ENCODE measurements at places on chromosomes 3 and 15.

DNA sequence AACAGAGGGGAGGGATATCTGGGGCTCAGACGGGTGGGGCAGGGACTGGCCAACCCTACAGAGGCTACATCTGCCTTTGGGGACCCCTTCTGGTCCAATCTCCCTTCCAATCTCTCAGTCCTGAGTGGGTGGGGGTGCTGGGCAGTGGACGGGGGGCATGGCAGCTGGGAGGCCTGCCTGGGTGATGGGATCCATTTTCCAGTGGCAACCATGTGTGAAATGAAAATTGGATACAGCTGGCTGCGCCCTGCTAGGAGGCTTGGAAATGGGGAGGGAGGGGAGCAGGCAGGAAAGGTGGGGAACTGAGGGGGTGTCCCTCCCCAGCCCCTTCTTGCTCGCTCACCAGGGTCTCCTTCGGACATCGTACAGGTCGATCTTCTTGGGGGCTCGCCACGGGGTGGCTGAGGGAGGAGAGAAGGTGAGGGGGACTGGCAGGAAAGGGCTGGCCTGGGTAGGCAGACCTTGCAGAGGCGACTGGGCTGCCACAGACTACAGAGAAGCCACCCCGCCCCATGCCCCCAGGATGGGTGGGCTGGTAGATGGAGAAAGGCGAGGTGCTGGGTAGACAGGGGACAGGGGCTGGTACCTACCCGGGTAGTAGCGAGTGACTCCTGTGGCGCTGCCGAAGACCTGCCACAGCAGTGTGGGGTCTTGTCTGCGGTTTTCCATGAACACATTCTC is 21.2 kb upstream of the TMEM115 start:
- no peak for DNase-seq

DNA sequence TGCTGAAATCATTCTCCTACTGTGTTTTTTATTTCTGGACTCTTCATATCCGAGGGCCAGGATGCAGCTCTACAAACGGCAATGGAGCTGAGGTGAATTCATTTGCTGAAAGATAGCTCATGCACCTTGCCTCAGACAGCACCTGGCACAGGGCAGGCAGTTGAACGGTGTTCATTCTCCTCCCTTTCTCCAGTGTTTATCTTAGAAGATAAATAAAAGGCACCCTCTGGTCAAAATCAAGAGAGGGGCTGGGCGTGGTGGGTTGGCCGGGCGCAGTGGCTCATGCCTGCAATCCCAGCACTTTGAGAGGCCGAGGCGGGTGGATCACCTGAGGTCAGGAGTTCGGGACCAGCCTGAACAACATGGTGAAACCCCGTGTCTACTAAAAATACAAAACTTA is 79.3 kb upstream of the LMOD3 start:
- DNase-seq: no peak

DNA sequence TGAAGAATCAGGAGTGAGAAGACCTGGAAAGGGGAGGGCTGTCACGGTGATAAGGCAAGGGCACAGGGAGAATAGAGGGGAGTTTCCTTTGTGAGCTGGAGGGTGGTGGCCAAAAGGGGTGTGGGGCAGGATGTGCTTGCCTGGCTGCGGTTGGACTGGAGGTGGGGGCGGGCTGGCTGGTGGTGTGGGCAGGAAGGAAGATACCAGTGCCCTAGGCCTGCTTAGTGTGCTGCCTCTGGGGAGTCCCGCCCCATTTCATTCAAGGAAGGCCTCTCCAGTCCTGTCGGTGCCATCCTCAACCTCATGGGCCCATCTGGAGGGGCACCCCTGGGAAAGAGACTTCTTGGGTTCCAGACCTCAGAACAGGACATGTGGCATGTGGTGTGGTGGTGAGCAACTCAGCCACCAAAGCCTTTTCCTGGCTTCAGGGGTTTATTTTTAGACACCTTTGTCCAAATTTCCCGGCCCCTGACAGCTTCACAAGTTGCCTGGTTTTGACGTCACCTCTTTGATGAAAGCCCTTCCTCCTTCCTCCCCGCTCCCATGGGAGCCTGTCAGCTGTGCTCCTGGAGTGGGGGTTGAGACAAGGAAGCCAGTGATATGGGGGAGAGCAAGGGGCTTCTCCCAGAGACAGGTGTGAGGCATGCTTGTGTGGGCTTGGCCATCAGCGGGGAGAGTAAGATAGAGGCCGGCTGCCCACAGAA is 15.6 kb downstream of the TEX264 start:
- peak; percentile 68 for DNase-seq

- no peak for DNase-seq
Measured at GRCh38 chr3:39146611-39147591, 6.5 kb downstream of the CSRNP1 start.

DNA sequence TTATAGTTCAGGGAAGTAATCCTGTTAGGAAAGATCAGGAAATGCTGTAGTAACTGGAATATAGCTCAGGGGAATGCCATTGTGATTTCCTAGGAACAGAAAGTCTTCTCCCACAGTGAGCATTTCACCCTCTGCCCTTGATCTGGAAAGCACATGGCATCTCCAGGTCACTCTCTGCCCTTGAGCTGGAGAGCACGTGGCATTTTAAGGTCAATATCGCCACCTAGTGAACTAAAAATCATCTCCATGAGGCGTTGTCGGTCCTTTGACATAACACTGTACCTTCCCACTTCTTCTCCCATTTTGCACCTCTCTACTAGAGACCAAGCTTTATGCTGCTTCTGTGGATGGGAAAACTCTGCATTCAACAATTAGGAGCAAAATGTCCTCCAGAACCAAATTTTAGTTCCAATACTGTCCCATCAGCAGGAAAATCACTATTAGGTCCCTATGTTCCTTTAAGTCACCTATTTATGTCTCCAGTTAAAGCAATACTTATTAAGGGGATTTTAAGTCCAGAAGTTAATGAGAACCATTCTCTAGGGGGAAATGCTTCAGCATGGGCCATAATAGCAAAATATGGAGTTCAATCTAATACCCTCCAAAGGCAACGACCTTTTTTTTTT is 54.7 kb upstream of the GK5 start:
- peak; percentile 58 for DNase-seq

- no peak for DNase-seq
Measured at GRCh38 chr3:11290743-11291680, 18.8 kb downstream of the ATG7 start.

GRCh38 chr15:50425219-50425618 is 1.0 kb downstream of the USP8 start:
- no peak for DNase-seq

DNA sequence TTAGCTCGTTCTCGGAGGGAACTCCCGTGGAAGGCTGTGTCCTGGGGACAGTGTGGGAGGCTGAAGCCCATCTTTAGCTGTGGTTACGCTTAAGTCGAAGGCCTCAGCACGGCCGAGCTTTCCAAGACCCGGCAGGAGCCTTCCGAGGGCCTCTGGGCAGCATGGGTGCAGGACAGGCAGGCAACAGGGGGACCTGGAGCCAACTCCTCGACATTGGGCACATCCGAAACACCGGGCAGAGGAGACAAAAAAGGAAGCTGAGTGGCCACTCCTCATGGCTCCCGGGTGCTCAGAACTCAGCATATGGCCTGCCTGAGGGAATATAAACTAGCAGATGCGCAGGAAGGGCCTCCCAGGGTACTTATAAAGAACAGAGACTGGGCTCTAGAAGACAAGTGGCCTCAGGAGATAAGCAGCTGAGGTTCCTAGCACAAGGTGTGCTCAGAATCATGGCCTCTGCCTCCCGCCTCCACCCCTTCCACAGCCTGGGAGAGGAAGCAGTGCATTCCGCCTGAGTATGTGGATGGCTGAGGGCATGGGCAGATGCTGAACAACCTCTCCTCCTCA is 34.1 kb downstream of the ABTB1 start:
- DNase-seq: no peak

- no peak for DNase-seq
Measured at GRCh38 chr15:45849136-45849535, 214.3 kb downstream of the SQOR start.

GRCh38 chr15:83288381-83288801 is 3.9 kb upstream of the BNC1 start:
- DNase-seq: no peak

GRCh38 chr3:58043933-58044332 is 35.7 kb downstream of the FLNB start:
- DNase-seq: no peak

GRCh38 chr15:34436126-34436955 is 1.3 kb downstream of the GOLGA8A start:
- peak; percentile 1 for DNase-seq

DNA sequence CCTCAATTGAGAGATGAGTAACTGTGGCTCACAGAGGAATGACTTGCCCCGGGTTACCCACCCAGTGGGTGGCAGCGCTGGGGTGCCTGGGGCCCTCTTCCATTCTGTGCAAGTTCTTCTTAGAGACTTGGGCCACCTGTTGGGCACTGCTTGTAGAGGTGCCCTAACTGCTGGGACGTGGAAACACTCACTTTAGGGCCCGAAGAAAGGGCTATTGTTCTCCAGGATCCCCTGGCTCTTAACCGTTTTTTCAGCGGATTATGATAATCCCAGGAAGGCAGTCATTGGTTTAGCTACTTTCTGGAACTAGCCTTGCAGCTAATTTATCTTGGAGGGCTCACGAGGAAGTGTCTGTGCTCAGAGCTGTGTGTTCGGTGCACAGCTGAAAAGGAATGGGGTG is 66.0 kb upstream of the GCNT3 start:
- no peak for DNase-seq

DNA sequence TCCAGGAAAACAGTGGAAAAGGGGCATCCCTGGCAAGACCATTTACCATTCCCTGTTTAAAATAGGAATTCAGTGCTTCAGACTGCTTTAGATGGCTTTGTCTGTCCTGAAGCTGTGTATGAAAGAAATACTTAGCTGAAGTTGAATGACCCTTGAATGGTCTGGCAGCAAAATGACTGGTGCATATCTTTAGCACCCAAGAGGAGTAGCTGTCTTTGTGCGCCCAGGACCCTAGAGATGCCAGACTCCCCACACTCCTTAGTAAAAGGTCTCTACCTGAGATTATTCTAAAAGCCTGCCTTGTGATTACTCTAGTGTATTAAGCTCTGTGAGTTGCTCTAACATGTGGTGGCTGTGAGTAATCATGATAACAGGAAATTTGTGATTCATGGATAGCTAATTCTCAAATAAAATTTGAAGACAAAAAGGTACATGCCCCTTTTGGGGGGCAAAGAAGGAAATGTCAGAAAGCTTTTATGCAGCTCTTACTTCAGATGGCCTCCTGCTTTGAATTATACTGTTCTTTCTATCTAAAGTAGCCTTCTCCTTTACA is 3.2 kb downstream of the MAPKBP1 start:
- DNase-seq: no peak

DNA sequence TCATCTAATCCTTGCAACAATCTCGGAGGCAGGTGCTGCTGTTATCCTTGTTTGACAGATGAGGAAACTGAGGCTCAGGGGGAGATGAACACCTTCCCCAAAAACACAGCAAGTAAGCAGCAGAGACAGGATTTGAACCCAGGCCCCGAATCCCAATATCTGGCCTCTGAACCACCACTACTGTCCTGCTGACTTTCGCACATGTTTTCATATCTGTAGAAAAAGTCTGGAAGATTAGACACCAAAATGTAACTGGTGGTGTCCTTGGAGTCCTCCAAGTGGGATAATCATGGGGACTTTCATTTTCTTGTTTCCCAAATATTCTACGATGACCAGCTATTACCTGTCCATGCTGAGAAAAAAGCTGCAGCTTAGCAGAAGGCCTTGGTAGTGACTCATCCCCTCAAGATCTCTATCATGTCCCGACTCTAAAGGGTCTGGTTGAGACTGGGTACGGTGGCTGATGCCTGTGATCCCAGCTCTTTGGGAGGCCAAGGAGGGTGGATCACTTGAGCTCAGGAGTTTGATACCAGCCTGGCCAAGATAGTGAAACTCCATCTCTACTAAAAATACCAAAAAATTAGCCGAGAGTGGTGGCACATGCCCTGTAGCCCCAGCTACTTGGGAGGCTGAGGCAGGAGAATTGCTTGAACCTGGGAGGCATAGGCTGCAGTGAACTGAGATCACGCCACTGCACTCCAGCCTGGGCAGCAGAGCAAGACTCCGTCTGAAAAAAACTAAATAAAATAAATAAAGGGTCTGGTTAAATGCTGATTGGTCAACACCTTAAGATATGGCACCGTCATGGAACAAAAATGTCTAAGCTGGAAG is 8.6 kb downstream of the IRAK2 start:
- DNase-seq: no peak

GRCh38 chr3:8298021-8298954 is 203.3 kb upstream of the LMCD1 start:
- no peak for DNase-seq

DNA sequence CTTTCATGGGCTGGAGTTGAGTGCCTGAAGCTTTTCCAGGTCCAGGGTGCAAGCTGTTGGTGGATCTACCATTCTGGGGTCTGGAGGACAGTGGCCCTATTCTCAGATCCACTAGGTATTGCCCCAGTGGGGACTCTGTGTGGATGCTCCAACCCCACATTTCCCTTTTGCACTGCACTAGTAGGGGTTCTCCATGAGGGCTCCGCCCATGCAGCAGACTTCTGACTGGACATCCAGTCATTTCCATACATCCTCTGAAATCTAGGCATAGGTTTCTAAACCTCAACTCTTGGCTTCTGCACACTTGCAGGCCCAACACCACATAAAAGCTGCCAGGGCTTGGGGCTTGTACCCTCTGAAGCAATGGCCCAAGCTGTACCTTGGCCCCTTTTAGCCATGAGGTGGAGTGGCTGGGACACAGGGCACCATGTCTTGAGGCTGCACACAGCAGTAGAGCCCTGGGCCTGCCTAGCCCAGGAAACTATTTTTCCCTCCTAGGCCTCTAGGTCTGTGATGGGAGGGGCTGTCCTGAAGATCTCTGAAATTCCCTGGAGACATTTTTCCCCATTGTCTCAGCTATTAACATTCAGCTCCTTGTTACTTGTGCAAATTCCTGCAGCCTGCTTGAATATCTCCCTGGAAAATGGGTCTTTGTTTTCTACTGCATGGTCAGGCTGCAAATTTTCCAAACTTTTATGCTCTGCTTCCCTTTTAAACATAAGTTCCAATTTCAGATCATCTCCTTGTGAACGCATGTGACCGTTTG is 6.0 kb upstream of the HACD2 start:
- no peak for DNase-seq

- DNase-seq: no peak
Measured at GRCh38 chr3:189787632-189788031, 156.4 kb downstream of the TP63 start.

GRCh38 chr3:107285197-107285596 is 92.0 kb upstream of the CCDC54 start:
- no peak for DNase-seq

DNA sequence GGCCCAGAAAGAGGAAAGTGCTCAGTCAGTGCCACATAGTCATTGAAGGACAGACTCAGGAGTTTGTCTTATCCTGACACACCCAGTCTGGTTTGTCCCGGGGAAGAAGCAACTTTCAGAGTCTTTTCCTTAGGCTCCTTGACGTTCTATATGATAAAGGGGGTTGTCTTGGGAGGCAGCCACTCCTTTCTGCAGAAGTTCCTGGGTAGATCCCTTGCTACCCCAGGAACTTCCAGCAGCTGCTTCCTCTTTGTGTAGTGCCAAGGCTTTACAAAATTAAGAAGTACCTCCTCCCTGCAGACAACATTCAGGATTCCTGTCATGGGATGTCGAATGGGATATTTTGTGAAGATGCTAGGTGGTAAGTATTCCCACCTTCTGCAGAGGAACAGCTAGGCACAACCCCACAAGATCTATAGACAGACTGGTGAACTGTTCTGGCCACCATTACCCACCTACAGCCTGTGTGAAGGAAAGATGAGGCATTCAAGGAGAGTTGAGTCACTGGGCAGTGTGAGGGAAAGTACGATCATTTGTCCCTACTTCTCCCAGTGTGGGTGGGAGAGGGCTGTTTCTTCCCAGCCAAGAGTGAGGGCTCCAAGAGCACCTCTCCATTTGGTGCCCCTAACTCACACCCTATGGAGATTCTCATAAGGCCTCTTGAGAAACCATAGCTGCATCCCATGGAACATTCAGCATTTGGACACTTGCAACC is 11.3 kb downstream of the TMEM266 start:
- DNase-seq: no peak

GRCh38 chr3:106850437-106850836 is 526.8 kb upstream of the CCDC54 start:
- DNase-seq: no peak

All from GM19239 (cell line).